ENCODE measurements at places on chromosomes 12 and 14. TPM values are rescaled to one million over a fixed set of nuclear protein-coding genes. Genes with fewer than 3 reads are reported as not detected.

The GLI1 gene
- total RNA-seq = under 0.01 TPM

The MAPK1IP1L gene
- total RNA-seq = 16.9 TPM

The TBX5 gene
- under 0.01 TPM for total RNA-seq

The TAS2R42 gene
- total RNA-seq = not detected

The IKZF4 gene
- total RNA-seq = 2.0 TPM

The OTOGL gene
- 0.28 TPM for total RNA-seq

The CD4 gene
- 0.28 TPM for total RNA-seq

The ATG14 gene
- 9.0 TPM for total RNA-seq

The POTEM gene
- total RNA-seq = not detected

The HOXC11 gene
- total RNA-seq = not detected

The FAM181A gene
- not detected for total RNA-seq

The EIF2B2 gene
- 73.4 TPM for total RNA-seq

The SPTB gene
- total RNA-seq = under 0.01 TPM

The AKT1 gene
- total RNA-seq = 234 TPM

The STAC3 gene
- 1.1 TPM for total RNA-seq
